ENCODE measurements at places on chromosomes 6 and 20.

DNA sequence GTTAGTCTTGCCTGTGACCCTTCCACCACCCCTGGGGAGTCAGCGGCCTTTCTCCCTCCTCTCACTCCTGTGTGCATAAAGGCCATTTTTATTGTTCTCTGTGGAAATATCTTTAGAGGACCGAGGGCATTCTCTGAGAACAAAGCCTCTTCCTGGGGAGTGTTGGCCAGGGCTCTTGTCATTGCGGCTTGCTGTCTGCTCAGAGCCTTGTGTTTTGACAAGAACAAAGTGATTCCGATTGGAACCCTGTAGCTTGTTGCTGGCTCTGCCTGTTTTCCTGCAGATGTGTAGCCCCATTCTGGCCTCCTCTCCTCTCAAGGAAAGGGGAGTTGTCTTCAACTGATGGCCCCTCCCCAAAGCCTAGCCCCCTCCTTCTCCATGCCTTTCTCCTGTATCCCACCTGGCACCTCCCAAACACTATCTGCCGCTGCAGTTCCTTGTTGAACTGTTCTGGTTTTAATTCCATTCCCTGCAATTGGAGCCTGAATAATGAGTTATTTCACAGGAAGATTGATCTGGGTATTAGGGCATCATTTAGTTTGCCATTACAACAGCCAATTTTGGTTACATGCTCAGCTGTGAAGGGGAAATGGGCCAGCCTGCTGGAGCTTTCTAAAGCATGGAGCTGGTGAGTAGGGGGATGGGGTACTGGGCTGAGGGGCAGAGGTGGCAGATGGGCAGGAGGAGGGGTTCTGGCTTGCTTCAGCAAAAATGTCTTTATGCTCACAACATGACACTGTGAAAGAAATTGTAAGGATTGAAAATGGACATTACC lies 252.5 kb downstream of the LRFN2 start:
- no peak for DNase-seq

DNA sequence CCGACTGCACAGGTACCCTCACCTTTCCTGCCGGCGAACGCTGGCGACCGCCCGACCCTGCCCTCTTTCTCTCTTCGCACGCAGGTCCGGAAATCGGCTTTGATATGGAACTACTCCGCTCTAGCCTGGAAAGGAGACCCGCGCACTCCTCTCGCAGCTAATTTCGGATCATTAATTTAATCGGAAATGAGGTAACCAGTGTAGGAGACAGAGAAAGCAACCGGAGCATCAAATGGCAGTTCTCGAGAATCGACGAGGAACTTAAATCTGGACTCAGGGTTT lies 949 bp upstream of the ATXN1 start:
- DNase-seq, result no peak

GRCh38 chr6:142761756-142762155 lies 183.2 kb downstream of the HIVEP2 start:
- DNase-seq, result no peak

DNA sequence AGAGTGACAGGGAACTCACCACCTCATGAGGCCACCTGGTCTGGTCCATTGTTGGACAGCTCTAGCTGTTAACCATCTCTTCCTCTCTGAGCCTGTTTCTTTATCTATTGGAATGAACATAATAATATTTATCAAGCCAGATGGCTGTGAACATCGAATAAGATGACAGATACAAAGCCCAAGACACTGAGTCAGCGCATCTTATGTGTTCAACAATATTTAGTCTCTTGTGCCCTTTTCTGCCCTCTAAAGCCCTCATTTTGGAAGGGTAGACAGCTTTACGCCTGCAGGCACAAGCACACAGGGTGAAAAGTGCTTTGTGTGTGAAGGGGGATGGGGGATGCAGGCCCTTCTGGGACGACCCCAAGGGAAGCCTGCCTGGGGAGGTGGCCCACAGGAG lies 164.0 kb downstream of the GRM4 start:
- DNase-seq, result no peak

DNA sequence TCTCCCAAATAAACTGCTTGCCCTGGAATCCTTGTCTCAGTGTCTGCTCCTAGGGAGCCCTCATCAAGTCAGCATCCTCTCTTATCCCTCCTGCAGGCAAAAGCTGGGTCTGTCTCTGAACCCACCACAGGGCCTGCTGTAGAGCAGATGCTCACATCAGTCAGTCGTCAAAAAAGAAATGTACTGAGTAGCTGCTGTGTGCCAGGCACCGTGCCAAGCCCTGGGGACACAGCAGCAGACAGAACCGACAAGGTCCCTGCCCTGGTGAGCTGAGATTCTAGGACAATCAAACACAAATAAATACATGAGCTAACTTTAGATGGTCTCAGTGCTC lies 68.5 kb downstream of the EYA2 start:
- no peak for DNase-seq

DNA sequence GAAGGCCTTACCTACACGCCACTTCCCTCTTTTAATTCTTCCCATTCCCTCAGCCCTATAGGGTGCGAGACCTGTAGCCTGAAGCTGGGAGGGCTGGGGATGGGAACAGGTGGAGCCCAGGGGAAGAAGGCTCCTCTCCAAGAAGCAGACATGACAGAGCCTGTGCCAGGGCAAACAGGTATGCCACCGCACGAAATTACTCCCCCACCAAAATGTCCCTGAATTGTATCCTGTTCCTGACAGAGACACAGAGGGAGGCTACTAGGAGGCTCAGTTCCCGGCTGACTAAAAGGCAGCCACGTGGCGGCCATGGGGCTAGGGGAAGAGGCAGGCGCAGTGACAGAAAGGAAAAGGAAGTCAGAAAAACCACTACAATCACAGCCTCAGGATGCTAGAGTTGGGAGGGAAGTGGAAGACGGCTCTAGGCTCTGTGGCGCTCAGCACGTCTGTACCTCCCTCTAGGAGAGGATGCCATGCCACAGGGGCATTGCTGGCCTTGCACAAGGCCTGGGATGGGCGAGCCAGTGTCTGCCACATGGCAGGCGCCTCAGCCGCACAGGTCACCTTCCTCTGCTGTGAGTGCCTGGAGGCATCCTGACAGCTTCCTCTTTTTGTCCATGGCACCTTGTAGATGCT lies 27.7 kb downstream of the TFEB start:
- no peak for DNase-seq

GRCh38 chr6:131001111-131001736 lies 61.8 kb downstream of the EPB41L2 start:
- DNase-seq, result no peak

GRCh38 chr20:4870906-4871305 lies 130.4 kb downstream of the SLC23A2 start:
- no peak for DNase-seq

GRCh38 chr20:6530779-6531315 lies 236.6 kb upstream of the BMP2 start:
- no peak for DNase-seq

GRCh38 chr20:13638162-13638495 lies 603 bp downstream of the TASP1 start:
- DNase-seq, result no peak

DNA sequence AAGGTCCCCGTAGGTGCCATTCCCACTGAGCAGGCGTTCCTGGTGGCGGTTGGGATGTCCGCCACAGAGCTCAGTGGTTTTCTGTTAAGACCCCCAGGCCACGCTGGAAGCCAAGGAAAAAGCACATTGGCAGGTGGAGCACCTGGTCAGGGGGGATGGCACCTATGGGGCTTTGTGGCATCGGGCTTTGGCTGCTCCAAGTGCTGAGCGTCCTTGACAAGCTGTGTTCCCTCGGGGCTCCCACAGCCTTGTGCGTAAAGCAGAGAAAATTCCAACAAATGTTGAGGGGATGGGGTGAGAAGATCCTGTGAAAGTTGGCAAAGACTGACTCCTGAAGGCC lies 135.4 kb downstream of the JPH2 start:
- no peak for DNase-seq

- no peak for DNase-seq
Observed at GRCh38 chr6:168299541-168300511, 19.8 kb downstream of the DACT2 start.

- no peak for DNase-seq
Observed at GRCh38 chr20:55522296-55522815, 483.0 kb downstream of the CBLN4 start.

- DNase-seq, result no peak
Observed at GRCh38 chr6:169425628-169426370, 172.2 kb upstream of the THBS2 start.

DNA sequence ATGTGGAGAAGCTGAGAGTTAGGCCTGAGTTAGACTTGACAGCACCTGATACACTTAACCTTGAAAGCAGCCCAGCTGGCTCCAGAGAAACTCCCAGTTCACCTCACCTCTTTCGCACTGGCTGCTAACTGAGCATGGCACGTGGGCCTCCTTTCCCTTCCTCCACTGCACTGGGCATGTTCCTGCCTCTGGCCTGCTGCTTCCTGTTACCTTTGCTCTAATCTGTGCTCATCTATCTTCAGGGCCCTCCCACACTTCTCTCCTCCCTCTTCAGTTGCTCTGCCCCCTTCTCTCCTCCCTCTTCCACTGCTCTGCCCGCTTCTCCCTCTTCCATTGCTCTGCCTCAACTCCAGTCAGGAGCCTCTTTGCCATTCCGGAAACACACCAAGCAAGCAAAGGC lies 13.7 kb upstream of the UBE2V1 start:
- DNase-seq, result no peak

DNA sequence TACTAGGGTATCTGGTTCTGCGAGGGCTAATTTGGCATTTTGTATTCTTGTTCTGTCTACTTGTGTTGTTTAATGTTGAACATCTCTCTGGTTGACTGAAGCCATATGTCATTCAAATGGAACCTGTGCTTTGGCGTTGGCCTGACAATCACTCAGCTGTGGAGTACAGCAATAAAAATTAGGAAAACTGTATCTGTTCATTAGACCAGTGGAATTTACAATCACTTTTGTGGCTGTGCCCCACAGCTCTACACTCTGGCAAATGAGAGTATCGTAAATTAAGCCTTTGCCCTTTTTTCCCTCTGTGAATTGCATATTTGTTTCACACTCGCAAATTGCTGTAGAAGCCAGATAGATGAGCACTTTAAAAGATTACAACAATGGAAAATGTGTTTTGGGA lies 102.0 kb downstream of the ARID1B start:
- no peak for DNase-seq

DNA sequence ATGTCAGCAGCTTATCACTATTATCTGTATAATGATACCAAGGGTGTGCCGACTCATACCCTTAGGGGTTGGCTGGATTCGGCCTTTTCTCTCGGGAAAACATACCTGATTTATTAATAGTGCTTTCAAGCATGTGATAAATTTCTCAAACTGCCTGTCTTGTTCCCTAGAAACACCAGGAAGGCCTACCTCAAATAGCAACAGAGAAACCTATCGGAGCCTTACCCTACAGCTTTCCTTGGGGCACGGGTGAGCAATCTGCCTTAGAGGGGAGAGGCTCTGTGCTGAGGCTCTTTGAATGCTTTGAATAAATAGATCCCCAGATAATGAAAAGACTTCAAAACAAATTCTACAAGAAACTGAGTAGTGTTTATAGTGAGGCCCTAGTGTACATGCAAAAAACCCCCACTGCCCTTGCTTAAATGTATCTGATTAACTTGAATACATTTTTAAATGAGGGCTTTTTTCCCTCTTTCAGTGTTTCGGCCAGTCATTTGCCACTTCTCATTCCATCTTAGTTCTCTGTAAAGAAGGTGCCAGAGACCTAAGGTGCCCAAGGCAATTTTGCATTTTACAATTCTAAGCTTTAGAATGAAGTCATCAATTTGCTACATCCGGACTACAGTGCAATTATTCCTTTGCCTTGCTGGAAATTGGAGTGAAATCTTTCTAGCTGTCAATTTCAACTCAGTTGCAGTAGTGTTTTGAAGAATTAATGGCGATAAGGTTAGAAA lies 320.1 kb downstream of the ESR1 start:
- DNase-seq, result no peak

- DNase-seq, result no peak
Observed at GRCh38 chr6:166251211-166251610, 57.0 kb downstream of the PRR18 start.

- no peak for DNase-seq
Observed at GRCh38 chr6:135324531-135324930, 143.4 kb downstream of the MYB start.

DNA sequence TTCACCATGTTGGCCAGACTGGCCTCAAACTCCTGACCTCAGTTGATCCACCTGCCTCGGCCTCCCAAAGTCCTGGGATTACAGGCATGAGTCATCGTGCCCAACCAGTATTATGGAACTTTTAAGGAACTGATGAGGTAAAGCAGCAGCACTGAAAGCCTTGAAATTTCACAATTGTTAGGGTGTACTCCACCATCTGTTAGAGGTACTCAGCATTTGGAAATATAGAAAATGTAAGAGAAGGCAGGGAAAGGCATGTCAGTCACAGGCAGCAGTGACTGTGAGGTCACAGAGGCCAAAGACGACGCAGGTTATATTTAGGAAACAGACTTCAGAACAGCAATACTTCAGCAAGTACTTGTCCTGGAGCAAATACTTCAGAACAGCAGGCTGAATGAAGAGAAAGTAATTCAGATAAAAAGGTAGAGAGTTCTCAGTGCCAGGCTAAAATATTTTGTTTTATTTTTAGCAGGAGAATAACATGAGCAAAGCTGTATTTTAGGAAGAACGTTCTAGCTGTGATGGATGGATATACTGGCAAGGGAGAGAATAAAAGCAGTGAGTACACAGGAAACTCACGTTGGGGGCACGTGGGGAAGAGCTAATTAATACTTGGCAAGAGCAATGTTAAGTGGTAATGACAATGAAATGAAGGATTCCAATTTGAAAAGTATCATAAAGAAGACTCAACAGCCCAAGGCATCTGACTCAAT lies 67.2 kb downstream of the DTNBP1 start:
- DNase-seq, result no peak

GRCh38 chr6:78427386-78427785 lies 440.0 kb upstream of the IRAK1BP1 start:
- DNase-seq, result no peak

DNA sequence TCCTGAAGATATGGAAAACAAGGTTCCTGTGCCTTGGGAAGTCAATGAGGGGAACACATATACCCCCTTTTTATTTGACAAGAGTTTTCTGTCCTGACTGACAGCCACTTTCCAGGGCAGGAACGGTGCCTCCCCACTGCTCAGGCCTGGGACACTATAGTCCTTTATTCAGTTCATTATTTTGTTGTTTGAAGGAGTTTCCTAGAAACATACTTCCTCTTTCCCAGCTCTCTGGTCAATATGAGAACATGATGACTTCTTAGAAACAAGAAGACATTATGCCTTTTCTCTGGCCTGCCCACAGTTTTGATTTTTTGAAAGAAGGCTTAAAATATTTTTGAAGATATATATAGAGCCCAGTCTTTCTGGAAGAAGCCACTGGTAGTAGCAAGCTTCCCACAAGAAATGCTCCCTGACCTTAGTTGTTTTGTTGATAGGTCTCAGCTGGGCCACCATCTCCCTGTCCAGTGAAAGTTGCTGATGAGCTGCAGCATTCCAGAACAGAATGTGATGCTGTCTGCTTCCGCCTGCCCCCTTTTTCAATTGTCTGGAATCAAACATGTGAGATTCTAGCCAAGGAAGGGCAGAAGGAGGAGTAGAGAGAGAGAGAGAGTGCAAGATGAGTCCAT lies 350.0 kb upstream of the PRND start:
- DNase-seq, result no peak

DNA sequence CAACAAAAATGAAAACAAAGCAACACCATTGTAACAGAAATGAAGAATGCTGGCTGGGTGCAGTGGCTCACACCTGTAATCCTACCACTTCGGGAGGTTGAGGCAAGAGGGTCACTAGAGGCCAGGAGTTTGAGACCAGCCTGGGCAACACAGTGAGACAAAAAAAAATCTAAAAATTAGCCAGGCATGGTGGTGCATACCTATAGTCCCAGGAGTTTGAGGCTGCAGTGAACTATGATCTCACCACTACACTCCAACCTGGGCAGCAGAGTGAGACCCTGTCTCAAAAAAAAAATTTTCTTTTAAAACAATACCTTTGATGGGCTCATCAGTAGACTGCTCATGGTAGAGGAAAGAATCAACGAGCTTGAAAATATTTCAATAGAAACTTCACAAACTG lies 18.5 kb downstream of the NINL start:
- DNase-seq, result no peak

All from iPS DF 6.9 (cell line).